ENCODE measurements at places on chromosomes 4 and X.

DNA sequence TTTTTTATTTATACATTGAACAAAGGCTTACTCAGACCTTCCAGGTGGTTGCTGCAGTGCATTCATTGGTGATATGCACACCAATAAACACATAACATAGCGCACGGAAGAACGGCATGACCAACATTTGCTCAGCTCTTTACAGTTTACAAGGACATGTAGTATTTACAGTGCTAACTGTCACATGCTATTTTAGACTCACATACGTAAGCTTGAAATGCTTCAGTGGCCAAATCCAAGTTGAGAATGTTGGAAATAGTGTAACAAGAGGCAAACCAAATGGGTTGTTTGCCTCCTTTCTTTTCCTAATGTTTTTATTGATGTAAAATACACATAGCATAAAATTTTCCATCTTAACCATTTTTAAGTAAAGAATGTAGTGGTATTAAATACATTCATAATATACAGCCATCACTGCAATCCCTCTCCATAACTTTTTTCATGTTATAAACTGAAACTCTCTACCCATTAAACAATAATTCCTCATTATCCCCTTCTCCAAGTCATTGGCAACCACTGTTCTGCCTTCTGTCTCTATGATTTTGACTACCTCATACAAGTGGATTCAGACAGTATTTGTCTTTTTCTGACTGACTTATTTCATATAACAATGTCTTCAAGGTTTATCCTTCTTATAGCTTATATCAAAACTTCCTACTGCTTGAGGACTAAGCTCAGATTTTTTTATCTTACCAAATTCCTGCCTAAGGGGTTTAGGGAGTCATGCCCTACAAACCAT is 1722.9 kb upstream of the AGA start:
- no peak for DNase-seq

- no peak for DNase-seq
Measured at GRCh38 chr4:146054676-146055075, 116.1 kb upstream of the ZNF827 start.

- DNase-seq = no peak
Measured at GRCh38 chr4:629636-629914, 4.2 kb downstream of the PDE6B start.

- DNase-seq = no peak
Measured at GRCh38 chr4:85595098-85595775, 120.3 kb downstream of the ARHGAP24 start.

- no peak for DNase-seq
Measured at GRCh38 chrX:150935467-150935866, 37.0 kb upstream of the CD99L2 start.

DNA sequence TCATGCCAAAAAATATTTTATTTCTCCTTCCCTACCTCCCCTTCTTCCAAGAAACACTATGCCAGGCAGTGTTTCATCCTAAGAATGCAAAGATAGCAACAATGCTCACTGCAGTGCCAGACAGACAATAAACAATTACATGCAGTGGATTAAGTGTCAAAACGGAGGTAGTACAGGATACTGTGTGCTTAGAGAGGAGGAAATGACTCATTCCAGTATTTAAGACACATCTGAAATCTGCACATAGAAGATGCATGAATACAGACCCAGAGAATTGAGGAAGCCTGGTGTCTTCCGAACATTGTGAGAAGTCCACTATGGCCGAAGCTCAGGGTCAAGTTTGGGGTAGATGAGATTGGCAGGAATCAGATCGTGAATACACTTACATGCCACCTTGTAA is 326.4 kb downstream of the PPP3CA start:
- peak; percentile 14 for DNase-seq

DNA sequence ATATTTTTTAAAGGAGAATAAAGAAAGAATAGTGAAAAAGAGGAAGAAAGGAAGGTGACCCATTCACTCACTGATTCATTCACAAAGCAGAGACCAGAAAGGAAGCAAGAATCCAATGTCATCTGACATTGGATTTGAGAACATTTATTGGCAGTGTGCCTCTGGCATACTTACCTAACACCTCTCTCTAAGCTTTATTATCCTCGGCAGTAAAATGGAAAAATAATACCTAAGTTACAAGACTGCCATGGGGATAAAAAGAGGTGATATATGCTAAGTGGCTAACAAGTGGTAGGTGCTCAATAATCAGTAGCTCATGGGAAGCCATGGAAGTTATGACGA is 41.6 kb upstream of the PPARGC1A start:
- DNase-seq = no peak

DNA sequence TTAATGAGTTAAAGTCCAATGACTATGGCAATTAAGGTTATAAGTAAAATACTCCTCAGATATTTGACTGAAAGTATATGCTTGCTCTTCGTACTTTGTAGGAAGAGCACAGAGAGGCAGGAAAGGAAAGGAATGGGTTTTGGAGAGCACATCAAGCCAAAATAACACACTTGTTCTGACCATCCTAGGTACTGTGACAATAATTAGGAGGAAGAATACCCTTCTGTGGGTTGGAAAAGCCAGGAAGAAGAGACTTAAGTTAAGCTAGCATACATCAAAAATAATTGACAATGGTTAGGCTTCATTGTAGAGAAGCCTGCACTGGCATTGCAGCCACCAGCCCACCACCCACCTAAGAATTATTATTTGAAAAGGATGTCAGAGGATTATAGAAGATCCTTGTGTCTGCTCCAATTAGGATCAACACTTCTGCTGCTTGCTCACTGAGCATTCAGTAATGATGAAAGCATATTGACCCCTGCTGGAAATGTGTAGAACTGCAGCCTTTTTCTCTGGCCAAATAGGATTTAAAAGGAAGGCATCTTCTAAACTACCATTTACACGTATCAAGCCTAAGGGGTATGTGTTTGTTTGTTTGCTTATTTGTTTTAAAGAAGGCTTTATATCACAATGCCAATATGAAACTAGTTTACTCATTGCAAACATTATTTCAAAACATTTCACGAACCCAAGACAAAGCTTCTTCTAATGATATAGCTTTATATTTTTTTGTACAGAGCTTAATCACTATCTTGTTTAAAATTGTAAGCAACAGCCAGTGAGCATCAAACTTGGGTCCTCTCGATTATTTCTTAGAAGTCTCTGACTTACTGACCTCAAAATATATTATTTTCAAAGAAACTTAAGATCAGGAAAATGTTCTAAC is 286.2 kb upstream of the TET2 start:
- DNase-seq = peak; percentile 59

DNA sequence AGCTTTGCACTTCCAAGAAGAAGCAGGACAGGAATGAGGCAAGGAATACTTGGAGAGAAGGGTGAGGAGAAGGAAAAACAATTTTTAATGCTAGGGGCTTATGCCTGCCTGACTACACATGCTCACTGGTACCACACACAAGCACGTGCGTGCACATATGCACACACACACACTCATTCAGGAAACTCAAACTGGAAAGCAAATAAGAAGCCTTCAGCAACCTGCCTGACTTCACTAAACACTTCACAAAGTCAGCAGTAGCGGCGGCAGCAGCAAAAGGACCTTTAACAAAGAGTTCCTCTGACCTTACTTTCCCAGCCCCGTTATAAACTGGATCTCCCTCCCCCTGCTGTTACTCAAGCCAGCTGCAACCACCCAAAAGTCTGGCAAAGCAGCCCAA is 3.3 kb downstream of the ZDHHC9 start:
- DNase-seq = no peak

- DNase-seq = peak; percentile 2
Measured at GRCh38 chrX:151019856-151020255, 36.7 kb downstream of the HMGB3 start.

DNA sequence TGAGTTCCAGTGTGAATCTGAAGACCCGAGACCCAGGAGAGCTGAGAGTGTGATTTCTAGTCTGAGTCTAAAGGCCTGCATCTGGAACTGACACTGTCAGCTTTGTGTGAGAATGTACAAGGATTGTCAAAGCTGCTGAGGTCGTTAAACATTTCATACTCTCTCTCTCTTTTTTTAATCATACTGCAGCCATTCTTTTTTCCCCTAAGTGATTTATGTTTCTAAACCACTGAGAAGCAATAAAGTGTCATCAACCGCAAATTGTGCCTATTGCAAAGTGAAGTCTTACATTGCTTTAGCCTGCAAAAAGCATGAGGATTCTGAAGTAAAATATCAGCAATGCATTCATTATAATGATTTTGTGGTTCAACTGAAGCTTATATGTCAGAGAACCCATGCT is 106.0 kb downstream of the ASMT start:
- no peak for DNase-seq

DNA sequence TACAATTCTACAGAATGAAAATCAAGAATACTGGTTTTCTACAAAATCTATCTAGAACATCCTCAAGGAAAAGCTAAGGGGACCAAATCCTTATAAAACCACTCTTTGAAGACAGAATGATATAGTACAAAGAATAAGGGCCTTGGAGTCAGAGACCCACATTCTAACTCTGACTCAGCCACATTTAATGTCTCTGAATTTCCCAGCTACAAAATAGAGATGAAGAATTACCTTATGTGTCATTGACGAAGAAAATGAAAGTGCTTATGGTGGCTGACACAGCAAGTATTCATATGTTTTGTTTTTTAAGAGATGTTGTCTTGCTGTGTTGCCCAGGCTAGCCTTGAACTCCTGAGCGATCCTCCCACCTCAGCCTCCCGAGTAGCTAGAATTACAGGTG is 35.9 kb upstream of the CXorf38 start:
- DNase-seq = no peak

GRCh38 chr4:158769175-158769921 is 522 bp downstream of the FNIP2 start:
- DNase-seq = no peak

GRCh38 chr4:53016099-53016820 is 154.1 kb downstream of the RASL11B start:
- DNase-seq = no peak

DNA sequence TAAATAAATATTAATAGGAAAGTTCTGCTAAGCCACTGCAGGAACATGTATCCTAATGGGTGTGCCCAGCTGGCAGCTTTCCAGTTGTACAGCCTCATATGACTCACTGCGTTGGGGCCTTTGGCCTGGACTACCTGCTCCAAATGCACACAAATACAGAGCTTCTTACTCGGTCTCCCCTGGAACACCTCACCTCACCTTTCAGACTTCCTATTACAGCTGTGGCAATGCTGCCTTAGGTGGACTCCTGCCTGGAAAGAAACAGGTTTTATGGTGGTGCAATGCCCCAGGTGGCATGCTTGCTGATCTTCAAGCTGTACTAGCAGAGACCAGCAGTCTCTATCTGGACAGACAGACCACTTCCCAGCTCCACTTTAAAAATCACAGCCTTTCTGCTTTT is 85.7 kb upstream of the EXOC1L start:
- DNase-seq = peak; percentile 6

DNA sequence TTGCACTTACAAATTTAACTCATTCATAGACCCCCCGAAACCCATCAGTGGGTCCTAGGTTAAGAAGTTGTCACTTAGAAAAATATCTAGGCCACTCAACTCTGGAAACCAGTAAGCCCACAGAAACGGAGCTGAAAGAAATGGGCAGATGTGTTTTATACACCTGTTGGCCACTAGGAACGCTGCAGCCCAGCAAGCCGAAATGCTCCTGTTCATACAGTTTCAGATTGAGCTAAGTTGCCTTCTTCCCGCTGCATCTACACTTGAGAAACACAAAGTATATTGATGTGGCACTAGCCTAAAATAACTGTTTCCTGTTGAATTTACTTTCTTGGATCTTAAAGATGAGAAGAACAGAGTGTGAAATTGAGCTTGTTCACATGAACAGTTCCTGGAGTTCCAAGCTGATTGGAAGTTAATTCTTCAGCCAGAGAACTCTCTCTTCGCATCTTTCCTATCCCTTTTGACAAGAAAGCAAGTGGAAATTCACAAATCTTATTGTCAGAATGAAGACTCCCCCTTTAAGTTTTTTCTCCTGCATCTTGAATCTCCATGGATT is 174.1 kb downstream of the RBMX2 start:
- DNase-seq = no peak

GRCh38 chr4:1449833-1450741 is 43.8 kb upstream of the NKX1-1 start:
- no peak for DNase-seq

GRCh38 chr4:95548738-95549245 is at the start of gene UNC5C:
Gene UNC5C (minus strand): TSS chr4:95548973.
- peak; percentile 84 for DNase-seq

- DNase-seq = no peak
Measured at GRCh38 chrX:13786048-13786447, 30.8 kb downstream of the GPM6B start.

GRCh38 chr4:145784036-145784435 is 104.1 kb downstream of the C4orf51 start:
- DNase-seq = no peak

- DNase-seq = no peak
Measured at GRCh38 chr4:139839403-139840031, 173.9 kb downstream of the MGST2 start.

DNA sequence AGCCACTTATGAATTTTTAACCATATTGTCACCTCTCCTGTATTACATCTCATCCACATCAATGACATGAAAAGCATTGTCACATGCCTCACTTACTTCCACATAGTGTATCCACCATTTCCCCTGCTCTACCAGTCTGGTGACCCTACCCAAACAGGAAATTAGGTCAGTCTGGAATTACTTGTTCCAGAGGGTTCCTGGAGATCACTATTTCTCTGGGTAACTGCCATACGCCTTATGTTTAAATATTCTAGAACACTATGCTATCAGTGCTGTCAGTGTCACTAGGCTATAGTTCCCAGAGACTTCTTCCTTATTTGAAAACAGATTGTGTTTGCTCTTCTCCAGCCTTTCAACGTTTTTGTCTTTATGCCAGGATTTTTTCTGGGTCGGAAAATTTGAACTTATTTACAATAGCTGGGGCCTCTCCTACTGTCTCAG is 15.0 kb downstream of the SRPX2 start:
- no peak for DNase-seq

DNA sequence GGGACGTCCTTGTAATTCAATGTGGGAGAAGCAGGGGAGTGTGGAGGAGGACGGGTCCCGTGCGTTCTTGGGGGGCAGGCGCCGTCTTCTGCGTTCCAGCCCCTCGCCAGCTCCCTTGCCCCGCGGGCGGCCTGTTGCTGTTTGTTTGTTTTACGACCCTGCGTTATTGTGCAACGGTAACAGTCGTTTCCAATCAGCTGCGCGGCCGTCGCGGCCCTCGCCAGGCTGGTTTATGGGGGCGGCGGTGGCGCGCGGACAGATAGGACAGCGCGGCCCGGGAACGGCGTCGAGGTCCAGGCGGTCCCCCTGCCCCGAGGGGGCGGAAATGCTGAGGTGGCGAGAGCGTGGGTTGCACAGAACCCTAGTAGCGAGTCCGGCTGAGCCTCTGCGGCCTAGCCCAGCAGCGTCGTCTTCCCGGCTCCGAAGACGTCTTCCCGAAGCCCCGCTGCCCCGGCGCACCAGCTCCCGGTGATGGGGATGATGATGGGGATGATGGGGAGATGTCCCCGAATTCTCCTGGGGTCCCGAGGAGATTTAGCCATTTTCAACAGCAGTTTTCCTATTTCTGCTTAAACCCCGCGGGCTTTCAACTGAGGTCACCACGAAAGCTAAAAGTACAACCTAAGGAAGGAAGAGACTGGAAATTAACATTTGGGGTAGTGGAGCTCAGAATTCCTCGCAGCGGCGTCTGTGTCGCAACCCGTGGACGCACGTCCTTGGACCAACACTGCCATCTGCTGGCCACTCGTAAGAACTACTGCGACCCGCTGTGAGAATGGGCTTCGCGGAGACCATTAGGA is 4.8 kb downstream of the PDGFRA start:
- DNase-seq = peak; percentile 78

All from muscle of back (tissue), 13 donors.